Left ventricle myocardium superior (tissue), 1 donor: ENCODE measurements at places on chromosomes 13 and 19.

GRCh38 chr19:1247748-1248138 is 640 bp upstream of the MIDN start:
- no peak for DNase-seq

GRCh38 chr19:5152013-5152763 is 183.3 kb downstream of the KDM4B start:
- no peak for DNase-seq

GRCh38 chr13:95484052-95484451 is 68.5 kb upstream of the CLDN10 start:
- no peak for DNase-seq

- peak; percentile 67 for DNase-seq
These were observed 41.1 kb downstream of the COL4A1 start for GRCh38 chr13:110265682-110266430.
